ENCODE measurements at places on chromosomes 1 and 21.
A peak's percentile ranks its signal among the peaks of the same experiment; 100 is the strongest.

- DNase-seq, result no peak
These were observed 48.9 kb downstream of the RHOU start for GRCh38 chr1:228784181-228784580.

- DNase-seq, result peak; percentile 72
These were observed 12.9 kb downstream of the PLA2G2F start for GRCh38 chr1:20151906-20152598.

DNA sequence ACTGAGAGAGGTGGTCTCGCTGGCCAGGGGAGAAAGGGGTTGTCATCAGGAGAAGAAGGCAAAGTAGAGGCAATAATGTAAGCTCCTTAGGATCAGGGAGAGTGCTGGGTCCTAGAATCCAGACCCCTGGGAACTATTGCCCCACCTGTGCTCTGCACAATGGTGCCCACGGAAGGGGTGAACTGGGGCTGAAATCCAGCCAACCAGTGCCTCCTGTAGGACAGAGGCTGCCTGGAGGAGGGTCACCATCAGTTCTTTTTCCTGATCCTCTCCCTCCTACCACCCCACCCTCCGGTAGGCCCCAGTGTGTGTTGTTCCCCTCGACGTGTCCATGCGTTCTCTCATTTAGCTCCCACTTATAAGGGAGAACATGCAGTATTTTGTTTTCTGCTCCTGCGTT is 52.9 kb upstream of the ATP2B4 start:
- DNase-seq, result no peak

DNA sequence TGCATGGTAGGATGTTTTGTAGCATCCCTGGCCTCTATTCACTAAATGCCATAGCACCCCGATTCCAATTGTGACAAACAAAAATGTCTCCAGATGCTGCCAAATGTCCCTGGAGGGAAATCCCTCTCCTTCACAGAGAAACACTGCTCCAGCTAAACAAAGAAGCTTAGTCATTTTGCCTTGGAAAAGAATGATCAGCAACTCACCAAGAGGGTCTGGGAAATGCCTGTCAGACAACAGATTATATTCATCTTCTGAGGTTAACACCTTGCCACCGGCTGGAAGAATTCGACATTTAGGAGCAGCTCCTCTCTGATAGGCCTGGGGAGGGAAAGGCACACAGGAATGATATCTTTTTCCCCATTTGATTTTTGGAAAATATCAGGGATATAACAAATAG is 84.4 kb downstream of the NIBAN1 start:
- DNase-seq, result no peak

DNA sequence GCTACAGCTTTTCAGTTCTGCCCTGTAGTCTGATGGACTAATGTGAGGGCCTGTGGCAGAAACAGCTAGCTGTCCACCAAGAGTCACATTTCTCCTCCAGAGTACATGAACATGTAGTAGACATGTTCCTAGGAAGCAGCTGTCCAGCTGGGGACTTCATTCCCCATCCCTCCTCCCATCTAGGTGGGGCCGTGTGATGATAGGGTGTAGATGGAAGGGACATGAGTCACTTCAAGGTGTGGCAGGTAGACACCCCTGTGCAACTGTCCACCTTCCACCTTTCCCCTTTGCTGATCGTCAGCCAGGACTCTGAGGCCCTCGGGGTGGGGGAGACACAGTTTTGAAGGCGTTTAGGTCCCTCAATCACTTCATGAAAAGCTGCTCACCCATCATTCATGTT is 3.6 kb upstream of the RD3 start:
- DNase-seq, result no peak

DNA sequence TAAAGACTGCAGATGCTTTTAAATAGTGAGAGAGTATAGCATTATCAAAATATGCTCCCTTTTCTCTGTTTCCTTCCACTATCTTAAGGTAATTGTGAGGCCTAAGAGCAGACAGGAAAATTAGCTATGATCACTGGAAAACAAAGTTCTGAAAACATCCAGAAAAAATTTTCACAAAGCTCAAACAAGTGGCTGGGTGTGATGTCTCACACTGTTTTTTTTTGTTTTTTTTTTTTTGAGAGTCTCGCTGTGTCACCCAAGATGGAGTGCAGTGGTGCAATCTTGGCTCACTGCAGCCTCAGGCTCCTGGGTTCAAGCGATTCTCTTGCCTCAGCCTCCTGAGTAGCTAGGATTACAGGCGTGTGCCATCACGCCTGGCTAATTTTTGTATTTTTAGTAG is 7.2 kb downstream of the WDTC1 start:
- no peak for DNase-seq

DNA sequence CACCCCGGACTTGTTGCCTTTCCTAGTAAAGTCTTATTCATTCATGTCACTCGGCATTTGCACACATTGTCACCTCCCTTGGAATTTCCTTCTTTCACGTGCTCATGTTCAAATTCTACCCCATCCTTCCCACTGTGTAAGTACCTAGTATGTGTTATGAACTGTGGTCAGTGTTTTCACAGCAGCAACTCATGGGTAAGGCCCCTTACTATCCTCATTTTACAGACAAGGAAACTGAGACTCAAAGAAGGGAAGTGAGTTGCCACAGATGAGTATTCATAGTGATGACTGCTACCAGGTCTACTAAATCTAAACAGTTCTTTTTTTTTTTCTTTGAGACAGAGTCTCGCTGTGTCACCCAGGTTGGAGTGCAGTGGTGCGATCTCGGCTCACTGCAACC is 10.5 kb downstream of the CITED4 start:
- no peak for DNase-seq

- DNase-seq, result peak; percentile 84
These were observed 179.4 kb downstream of the HIVEP3 start for GRCh38 chr1:41739061-41739955.

- no peak for DNase-seq
These were observed 45.6 kb upstream of the RAB4A start for GRCh38 chr1:229225331-229225782.

DNA sequence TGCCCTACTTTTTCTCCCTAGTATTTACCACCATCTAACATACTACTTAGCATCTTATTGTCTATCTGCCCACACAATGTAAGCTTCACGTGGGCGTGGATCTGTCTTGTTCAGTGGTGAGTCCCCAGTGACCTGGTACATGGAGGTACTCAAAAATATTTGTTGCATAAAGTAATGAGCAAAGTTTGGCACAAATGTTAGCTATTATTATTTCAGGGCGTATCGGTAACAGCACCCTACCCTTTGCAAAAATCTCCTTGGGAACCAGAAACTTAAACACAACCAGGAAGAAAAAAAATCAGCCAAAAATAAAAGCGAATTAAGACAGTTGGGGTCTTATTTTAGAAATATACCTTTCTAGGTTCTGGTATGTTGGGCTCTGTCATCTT is 454 bp upstream of the NENF start:
- no peak for DNase-seq

GRCh38 chr1:170624146-170624545 is 39.8 kb upstream of the PRRX1 start:
- DNase-seq, result no peak

DNA sequence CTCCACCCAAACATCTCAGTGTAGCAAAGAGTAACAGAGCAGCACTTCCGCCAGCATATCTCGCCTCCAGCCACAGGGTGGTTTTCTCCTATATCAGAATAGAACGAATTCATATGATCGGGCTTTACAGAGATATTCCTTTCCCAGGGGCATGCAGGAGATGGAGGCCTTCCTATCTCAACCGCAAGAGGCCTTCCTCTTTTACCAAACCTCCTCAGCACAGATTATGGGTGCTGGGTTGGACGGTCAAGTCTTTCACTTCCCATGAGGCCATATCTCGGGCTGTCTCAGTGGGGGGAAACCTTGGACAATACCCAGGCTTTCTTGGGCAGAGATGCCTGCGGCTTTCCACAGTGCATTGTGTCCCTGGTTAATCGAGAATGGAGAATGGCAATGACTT is 65.8 kb downstream of the OVGP1 start:
- DNase-seq, result no peak

DNA sequence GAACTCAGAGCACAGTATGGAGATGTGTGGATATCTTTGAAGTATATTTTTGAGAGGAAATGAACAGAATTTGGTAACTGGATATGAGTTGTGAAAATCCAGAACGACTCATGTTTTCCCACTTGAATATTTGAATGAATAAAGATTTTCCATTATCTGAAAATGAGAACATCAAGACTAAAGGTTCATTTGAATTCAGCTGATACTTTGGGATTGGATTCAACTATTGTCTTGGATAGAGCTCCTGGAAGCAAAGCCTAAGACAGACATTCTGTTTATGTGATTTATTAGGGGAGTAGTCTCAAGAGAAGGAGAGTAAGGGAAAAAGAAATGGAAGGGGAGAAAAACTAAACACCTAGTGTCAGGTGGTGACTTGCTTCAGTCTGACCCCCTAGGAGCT is 256.0 kb upstream of the LYPLAL1 start:
- no peak for DNase-seq

- no peak for DNase-seq
These were observed 1.4 kb upstream of the CFAP298 start for GRCh38 chr21:32613436-32614043.

DNA sequence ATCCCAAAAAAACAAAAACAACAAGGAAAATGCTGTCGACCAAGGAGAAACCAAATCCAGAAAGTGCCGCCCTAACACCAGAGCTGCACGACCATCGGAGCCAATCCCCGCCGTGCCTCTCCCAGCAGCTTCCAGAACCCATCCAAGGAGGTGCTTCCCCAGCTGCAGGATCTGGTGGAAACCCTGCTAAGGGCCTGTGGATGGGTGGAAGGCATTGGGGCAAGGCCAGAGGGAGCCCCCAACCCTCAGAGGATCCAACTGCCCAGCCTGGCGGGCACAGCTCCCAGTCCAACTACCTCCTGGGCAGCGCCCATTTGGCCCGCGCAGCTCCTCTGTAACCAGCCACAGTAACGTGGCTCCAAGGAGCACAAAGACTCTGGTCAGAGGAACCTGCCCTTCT is 81.6 kb downstream of the NPHP4 start:
- DNase-seq, result no peak

GRCh38 chr1:197394831-197395608 is 127.0 kb downstream of the CRB1 start:
- DNase-seq, result no peak

DNA sequence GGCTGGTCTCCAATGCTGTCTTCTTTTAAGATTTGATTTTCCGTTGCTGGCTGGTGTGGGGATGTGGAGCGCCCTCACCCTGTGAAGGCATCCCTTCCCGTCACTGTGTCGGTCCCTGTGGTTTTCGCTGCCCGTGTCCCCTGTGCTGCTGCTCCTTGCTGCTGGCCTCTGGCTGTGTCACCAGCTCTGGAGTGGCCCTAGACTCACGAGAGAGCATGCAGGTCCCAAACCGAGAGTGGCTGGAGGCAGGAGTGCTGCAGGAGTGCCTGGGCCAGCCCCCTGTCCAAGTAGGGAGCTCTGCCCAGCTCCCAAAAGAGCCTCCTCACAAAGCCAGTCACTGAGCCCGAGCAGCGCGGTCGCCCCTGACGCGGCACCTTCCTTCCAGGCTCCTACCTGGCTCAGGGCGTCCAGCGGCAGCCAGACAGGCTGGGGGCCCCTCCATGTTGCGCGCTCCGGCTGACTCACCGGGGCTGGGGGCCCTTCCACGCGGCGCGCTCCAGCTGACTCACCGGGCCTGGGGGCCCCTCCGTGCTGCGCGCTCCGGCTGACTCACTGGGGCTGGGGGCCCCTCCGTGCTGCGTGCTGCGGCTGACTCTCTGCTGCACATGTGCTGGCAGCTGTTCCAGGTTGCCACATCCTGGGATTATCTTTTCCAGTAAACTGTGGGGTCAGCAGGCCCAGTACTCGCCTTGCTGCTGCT is 106.7 kb upstream of the COL6A1 start:
- no peak for DNase-seq

DNA sequence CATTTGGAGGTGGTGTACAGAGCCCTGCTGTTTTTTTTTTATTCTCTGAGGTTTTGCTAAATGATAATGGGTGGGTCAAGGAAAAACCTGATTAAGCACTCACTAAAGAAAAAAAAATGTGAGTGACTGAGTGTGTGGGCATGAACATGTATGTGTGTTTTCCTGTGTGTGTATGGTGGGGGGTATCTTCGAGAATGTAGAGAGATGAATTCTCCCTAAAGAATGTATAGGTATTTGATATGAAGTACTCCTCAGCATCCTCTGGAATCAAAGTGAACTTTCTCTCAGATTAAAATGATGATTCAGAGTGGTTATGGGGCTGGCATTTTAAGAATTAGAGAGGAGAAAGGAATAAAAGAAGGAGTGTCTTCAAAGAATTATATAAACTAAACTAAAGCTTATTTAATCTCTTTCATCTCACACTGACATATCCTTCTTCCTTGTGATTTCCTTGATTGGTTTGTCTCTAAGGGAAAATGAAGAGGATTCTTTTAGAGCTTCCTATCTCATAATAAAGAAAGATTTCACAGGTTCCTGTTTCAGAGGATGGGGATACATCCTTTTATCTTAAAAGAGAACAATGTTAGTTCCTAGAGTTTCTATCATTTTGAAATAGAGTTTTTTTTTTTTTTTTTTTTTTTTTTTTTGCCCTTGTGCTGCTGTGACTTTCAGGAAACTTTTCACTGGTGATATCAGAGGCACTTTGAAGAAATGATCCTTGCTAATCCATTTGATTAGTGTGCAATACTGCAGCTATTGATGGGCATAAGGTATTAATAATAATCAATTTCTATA is 23.9 kb downstream of the S1PR1 start:
- no peak for DNase-seq

GRCh38 chr1:101632548-101633272 is 364.0 kb downstream of the OLFM3 start:
- no peak for DNase-seq

DNA sequence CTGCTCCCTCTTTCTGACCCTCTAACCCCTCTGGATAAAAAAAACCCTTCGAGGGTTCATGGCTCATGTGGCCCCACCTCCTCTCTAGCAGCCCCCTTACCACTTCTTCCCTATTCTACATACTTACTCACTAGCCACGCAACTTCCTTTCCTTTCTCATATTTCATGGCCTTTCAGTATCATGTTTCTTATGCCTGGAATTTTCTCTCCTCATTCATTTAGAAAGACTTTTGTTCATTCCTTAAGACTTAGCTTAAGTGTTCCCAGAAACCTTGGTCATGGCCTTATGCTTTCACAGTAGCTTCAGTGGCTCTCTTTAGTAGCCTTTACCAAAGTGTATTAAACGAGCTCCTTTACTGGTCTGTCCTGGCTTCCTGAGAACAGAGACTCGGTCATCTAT is 6.1 kb downstream of the ACP6 start:
- no peak for DNase-seq

DNA sequence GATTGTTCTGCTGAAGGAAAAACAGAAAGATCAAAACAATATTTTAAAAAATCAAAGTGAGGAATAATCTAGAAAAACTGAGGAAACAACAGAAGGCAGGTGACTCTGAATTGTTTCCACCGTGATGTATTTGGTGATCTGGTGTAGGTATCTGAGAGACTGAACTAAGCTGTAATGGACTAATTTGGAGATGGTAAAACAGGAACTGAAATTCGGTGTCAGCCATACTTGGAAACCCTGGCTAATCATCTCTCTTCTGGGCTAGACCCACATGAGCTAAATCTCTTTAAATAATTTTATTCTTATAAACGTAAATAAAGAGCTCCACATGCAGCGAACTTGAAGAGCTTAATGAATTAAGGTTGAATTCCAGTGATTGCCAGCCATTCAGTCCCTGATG is 1226.1 kb downstream of the NCAM2 start:
- no peak for DNase-seq

- DNase-seq, result no peak
These were observed 13.7 kb upstream of the ZNF691 start for GRCh38 chr1:42832641-42833240.

- peak; percentile 76 for DNase-seq
These were observed 109.6 kb downstream of the KCNN3 start for GRCh38 chr1:154760469-154760933.
